Glomerular endothelial cell (primary cell): ENCODE measurements at places on chromosomes 1 and 21.
A peak's percentile ranks its signal among the peaks of the same experiment; 100 is the strongest.

- DNase-seq, result no peak
These were observed 617 bp upstream of the ADGRL2 start for GRCh38 chr1:81799939-81800694.

DNA sequence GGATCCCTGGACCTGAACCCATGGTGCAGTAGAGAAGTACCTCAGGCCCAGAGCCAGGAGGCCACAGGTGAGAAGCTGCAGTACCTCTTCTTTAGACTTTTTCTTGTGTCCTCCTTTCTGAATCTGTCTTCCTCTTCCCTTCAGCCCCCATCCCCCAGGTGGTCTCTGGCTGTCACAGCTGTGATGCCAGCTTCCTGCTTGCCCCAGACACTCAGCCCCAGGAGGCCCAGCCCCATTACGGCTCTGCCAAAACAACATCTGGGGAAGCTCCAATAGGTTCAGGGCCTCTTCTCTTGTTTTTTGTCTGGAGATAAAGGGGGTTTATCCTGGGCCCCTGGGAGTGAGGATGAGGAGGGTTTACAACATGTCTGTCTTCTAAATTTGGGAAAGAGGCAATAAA is 9.5 kb upstream of the BTG2 start:
- no peak for DNase-seq

DNA sequence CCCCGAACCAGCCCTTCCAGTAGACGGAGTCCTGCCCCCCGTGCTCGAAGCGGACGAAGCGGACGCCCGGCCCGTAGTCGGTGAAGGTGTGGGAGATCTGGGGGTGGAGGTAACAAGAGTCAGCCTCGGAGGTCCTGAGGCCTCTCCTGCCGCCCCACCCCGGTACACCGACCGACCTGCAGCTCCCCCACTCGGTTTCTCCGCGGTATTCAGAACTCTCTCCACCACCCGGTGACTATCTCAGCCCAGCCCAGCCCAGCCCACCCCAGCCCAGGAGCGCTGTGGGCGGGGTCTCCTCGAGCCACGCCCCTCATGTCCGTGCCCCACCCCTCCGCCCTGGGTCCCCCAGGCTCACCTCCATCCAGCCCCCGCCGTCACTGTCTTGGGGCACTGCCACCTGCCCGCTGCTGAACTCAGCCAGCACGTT is 5.5 kb downstream of the FBXO2 start:
- DNase-seq, result no peak

DNA sequence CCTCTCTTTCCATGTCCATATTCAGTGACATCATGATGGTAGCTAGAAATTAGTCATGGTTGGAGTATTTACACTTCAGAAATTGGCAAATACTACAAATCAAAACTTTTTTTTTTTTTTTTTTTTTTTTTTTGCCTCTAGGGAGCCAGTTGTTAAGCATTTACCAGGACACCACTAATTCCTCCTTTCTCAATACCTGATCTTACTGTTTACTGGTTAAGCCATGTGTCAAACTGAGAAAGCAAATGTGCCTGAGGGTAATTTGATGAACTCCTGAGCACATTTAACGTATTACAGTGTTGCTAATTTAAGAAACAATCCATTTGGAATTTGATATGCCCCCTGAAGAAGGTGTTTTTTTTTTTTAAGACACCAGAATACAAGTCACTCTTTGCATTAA is 94.4 kb downstream of the DNM3 start:
- DNase-seq, result no peak

GRCh38 chr1:36122062-36123030 is 2.7 kb downstream of the COL8A2 start:
- no peak for DNase-seq

GRCh38 chr1:102463328-102463727 is 466.6 kb upstream of the OLFM3 start:
- DNase-seq, result no peak

GRCh38 chr1:76254104-76255030 is 179.8 kb downstream of the ST6GALNAC3 start:
- DNase-seq, result peak; percentile 96

DNA sequence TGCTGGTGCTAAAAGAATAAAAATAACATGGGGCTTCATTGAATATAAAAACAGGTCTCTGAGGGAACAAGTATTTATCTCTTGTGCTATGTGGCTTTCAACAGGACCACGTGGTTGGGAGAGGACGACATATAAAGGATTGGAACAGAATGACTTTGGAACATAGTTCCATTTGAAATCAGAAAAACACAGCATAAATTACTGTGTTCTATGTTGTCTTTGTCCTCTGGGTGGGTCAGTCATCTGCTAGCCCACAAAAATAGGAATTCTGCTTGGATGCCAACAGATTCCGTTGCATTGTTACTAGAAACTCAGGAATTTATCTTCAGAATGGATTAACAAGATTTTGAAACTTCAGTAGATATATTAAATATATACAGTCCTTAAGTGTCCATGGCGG is 5.9 kb downstream of the CEP85 start:
- no peak for DNase-seq
